ENCODE measurements at places on chromosomes 11 and 22. TPM values are rescaled to one million over a fixed set of nuclear protein-coding genes. Genes with fewer than 3 reads are reported as not detected.

GRCh38 chr11:28559492-28559891, 451.3 kb downstream of the METTL15 start:
- no peaks in the 10 kb centered on the region for H3K27me3 ChIP-seq
- no peaks in the 10 kb centered on the region for H3K4me1 ChIP-seq
- no peak overlapping the region for H3K4me3 ChIP-seq
- no peaks in the 10 kb centered on the region for H3K36me3 ChIP-seq
- no peak overlapping the region for H3K27ac ChIP-seq
- DNase-seq: peak; percentile 86

GRCh38 chr11:95150956-95151684, 61.5 kb downstream of the ENDOD1 start:
- no peaks in the 10 kb centered on the region for H3K27me3 ChIP-seq
- DNase-seq: peak; percentile 69
- peak overlapping the region; percentile 51 for H3K4me3 ChIP-seq
- H3K36me3 ChIP-seq: no peaks in the 10 kb centered on the region

Gene DRD2
- total RNA-seq: not detected

Gene MICAL2
- 357 TPM for total RNA-seq

- H3K36me3 ChIP-seq: no peaks in the 10 kb centered on the region
- H3K27me3 ChIP-seq: no peaks in the 10 kb centered on the region
- peak within 1 kb of the TSS; percentile 89 for H3K4me3 ChIP-seq
- peak; percentile 63 for DNase-seq
- H3K4me1 ChIP-seq: peaks cover 16% of the 10 kb centered on the region
These were observed at the start of gene UBE2L3 for GRCh38 chr22:21567456-21568346. TSS of gene UBE2L3 (plus strand) at chr22:21567714. CDS start at chr22:21567745, 31 bp downstream.

DNA sequence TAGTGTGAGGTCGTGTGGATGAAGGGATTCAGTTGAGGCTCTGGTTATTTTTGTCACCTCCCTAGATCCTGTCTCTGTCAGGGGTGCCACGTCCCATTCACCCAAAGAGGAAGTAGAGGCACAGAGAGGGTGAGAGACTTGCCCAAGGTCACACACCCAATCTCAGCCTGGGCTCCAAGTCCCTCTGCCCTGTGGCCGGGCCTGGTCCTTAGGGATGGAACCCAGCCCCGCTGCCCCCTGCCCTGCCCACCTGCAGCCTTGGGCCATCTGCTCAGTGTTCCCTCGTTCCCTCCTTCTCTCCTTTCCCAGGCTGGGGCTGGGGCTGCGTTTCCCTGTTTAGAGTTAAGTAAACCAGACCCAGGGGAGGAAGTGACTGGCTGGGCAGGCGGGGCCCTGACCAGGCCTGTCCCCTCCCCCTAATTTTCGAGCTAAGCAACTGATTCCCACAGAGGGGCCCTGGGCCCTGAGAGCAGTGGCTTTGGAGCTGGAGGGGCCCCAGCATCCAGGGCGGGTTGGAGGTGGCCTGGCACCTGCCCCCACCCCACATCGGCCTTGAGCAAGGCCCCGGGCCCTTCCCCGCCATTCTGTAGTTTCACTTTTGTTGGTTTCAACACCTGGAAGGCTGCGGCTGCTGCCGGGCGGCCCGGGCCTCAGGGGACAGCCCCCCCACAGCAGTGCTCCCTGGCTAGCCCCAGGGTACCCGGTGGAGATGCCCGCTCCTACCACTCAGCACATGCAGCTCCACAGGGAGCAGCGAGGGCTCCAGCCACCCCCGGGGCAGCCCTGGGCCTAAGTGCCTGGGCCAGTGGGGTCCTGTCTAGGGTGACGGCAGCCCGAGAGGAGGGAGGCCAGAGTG, 1.5 kb downstream of the TCIRG1 start:
- H3K36me3 ChIP-seq: no peaks in the 10 kb centered on the region
- DNase-seq: peak; percentile 40
- H3K4me3 ChIP-seq: peak overlapping the region; percentile 44
- no peaks in the 10 kb centered on the region for H3K27me3 ChIP-seq
